ENCODE measurements at places on chromosomes 7 and 10. TPM values are rescaled to one million over a fixed set of nuclear protein-coding genes. Genes with fewer than 3 reads are reported as not detected.
A peak's percentile ranks its signal among the peaks of the same experiment; 100 is the strongest.

The MSS51 gene
- 3.5 TPM for total RNA-seq

GRCh38 chr10:122172361-122173008 is 98.6 kb upstream of the BTBD16 start:
- DNase-seq: no peak
- H3K36me3 ChIP-seq: no peaks in the 10 kb centered on the region
- peaks cover 14% of the 10 kb centered on the region for H3K27me3 ChIP-seq
- peak overlapping the region; percentile 75 for H3K27ac ChIP-seq
- H3K4me3 ChIP-seq: peak overlapping the region; percentile 84

The ABI1 gene
- total RNA-seq: 37.3 TPM

DNA sequence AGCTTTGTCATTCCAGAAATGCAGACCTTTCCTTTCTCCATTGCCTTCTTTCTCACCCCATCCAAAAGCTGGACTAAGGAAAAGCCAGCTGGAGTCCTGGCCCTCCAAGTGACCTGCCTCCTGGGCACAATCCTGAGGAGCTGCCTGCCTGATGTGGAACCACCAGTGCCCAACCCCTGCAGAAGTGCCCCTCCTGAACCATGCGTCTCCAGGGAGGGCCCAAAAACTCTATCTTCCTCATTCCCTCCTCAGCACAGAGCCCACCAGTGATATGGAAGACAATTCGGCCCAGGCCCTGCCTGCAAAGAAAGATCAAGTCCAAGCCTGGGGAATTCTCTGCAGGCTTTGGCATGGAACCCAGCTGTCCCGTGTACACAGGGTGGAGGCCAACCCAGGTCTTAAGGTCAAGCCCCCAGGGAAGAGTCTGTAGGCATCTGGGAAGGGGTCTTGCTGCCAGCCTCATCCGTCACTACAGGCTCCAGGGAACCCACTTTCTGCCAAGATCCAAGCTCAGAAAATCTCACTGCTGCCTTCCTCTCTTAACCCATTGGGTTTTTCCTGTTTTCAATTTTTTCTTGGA is 3.5 kb upstream of the GRID1 start:
- H3K27me3 ChIP-seq: peaks cover 25% of the 10 kb centered on the region
- DNase-seq: peak; percentile 5
- H3K36me3 ChIP-seq: no peaks in the 10 kb centered on the region
- H3K4me1 ChIP-seq: no peaks in the 10 kb centered on the region

GRCh38 chr7:6385110-6385781 is 62.5 kb downstream of the DAGLB start:
- no peak overlapping the region for H3K27ac ChIP-seq
- no peaks in the 10 kb centered on the region for H3K27me3 ChIP-seq
- H3K4me1 ChIP-seq: peaks cover 2% of the 10 kb centered on the region
- DNase-seq: no peak
- H3K36me3 ChIP-seq: no peaks in the 10 kb centered on the region

DNA sequence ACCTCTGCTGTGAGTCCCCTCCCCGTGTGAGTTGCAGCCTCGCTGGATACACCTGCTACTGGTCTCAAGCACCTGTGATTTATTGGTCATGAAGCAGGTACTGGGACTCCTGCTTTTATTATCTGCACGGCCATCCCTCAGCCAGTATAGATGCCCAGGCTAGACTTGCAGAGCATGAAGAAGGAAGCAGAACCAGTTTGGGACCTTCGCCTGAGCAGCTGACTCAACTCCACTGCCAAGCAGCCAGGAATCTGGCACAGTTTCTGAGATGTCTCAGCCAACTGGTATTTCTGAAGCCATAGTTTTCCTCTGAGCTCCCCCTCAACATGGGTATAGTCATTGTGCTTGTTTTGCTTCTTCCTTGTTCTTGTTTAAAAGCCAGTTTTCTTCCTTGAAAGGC is 28.0 kb upstream of the SLC39A12 start:
- peaks cover 2% of the 10 kb centered on the region for H3K27me3 ChIP-seq
- H3K27ac ChIP-seq: no peak overlapping the region

DNA sequence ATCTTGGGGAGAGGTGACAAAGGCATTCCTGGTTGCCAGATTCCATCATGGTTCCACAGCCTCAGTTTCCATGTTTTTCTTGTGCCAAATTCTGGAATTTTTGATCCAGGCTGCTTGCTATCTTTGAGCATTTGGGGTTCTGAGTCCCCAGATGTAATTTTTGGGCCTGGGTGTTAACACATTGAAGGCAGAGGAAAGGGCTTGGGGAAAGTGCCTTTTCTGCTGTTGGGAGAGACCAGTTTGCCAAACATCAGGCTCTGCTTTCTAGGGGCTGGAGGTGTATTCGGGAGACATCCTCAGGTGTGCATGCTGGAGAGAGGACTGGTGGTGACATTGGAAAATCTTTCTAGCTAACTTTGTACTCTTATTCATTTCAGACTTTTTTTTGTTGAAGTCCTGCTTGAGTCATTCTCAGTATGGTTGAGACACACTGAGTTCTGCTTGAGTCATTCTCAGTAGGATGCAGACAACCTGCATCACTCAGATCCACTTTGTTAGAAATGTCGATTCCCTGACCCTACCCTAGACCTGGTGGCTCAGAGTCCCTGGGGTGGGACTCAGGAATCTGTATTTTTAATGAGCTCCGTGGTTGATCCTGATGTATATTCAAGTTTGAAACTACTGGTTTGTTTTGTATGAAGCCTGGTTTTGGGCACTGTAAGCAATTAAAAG is 101.0 kb downstream of the LRMDA start:
- H3K4me1 ChIP-seq: peaks cover 2% of the 10 kb centered on the region
- DNase-seq: no peak
- peaks cover 2% of the 10 kb centered on the region for H3K27me3 ChIP-seq
- H3K36me3 ChIP-seq: no peaks in the 10 kb centered on the region
